Stimulated activated CD8-positive, alpha-beta memory T cell treated with anti-CD3 and anti-CD28 coated beads, Interleukin-7, amount 100 ng/mL, for 24 hours (primary cell): ENCODE measurements at places on chromosomes 6 and 20.

DNA sequence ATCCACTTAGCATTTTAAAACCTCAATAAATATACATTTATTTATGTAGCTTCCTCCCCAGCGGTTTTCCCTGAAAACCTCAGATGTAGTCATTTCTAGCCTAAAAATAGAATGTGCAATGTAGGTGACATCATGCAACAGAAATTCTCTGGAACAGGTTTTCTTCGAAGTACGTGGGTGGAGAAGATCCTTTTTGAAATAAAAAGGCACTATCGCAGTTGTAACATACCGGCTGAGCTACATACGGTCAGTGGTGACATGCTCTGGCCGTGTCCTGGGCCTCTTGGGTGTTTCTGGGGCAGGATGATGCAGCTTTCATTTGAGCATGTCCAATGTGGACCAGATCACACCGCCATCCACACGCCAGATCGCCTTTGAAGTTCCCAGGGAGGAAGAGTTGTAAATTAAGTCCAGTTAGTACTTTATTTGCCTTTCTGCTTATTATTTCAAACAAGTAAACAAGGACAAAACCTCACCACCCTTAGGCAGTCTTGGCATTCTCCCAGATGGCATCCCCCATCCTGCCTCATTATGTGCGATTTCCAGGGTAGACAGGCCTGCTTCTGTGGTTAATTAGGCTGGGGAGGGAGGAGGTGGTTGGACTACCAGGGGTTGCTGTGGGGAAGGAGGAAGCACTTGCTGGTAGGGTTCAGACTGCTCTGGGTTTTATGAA lies 109.5 kb upstream of the CLDN20 start:
- DNase-seq: no peak

DNA sequence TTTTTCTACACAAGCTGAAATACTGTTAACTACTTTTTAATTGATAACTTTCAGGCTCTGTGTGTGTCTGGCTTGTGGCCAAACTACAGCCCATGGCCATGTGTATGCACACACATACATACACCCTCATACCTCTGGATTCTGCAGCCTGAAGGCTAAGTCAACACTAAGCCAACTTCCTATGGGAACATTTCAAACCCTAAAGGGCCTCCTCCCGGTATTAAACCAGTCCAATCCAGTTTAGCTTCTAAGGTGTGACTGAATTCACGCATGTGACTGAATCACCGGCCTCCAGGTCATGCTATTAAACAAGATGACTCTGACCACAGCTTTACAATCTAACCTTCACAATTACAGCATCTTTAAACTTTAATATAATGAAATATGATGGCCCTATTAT lies 20.7 kb upstream of the DST start:
- DNase-seq: no peak

GRCh38 chr6:37600312-37600916 lies 97.3 kb downstream of the MDGA1 start:
- DNase-seq: no peak

GRCh38 chr6:121142093-121142492 lies 192.2 kb downstream of the TBC1D32 start:
- DNase-seq: no peak

DNA sequence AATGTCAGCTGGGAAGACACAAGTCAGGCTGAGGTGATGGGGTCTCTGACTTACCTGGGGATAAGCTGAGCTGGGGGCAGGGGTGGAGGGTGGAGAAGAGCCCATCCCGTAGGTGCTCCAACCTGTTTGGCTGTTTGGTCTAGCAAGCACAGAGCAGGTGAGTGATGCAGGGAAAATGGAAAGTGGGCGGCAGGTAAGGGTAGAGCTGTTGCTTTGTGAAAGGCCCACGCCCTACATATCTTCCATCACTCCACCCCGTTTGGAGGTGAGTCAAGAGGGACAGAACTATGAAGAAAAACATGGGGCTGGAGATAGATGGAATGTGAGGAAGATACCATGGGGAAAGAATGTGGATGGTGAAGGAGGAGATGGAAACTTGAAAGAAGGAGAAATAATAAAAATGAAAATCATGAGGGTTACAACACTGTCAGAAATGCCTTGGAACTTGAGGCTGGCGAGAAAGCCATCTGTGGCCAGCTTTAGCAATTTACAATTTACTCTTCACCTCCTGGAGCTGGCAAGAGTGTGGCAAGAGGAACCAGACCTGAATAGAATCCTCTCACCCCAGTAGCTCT lies 1.3 kb downstream of the LY6G6C start:
- DNase-seq: no peak

- DNase-seq: no peak
These were observed 173.0 kb upstream of the FERMT1 start for GRCh38 chr20:6295867-6296256.

- DNase-seq: no peak
These were observed 109.0 kb upstream of the COL21A1 start for GRCh38 chr6:56356426-56356825.

GRCh38 chr20:19973961-19974629 lies 43.1 kb upstream of the NAA20 start:
- DNase-seq: no peak
